ENCODE measurements at places on chromosomes 1 and 21. TPM values are rescaled to one million over a fixed set of nuclear protein-coding genes. Genes with fewer than 3 reads are reported as not detected.
A peak's percentile ranks its signal among the peaks of the same experiment; 100 is the strongest.

DNA sequence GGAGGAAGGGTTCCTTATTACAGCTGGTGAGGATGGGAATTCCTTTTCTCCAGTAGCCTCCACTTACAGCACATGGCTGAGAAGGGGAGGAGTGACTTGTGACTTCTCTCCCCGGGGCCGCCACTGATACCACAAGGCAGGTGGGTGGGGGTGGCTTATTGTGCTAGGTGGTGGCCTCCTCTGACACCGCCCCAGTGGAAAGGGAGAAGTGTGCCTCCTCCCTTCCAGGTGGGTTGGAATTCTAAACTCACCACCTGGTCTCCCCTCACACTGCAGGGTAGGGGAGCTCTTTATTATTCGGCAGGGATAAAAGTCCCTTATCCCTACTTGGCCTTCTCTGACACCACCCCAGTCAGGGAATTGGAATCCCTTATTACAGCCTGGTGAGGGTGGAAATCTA lies 89.5 kb downstream of the CCDC30 start:
- H3K4me3 ChIP-seq: no peak overlapping the region
- H3K27me3 ChIP-seq: no peaks in the 10 kb centered on the region
- DNase-seq: no peak
- no peaks in the 10 kb centered on the region for H3K4me1 ChIP-seq
- H3K27ac ChIP-seq: no peak overlapping the region
- no peaks in the 10 kb centered on the region for H3K36me3 ChIP-seq

- no peak overlapping the region for H3K27ac ChIP-seq
- H3K4me1 ChIP-seq: no peaks in the 10 kb centered on the region
- no peaks in the 10 kb centered on the region for H3K36me3 ChIP-seq
- H3K27me3 ChIP-seq: peaks cover 19% of the 10 kb centered on the region
- no peak overlapping the region for H3K4me3 ChIP-seq
Measured at GRCh38 chr1:11877074-11877473, 18.3 kb upstream of the NPPB start.

The RNU11 gene
- total RNA-seq: not detected

The OR14I1 gene
- total RNA-seq: not detected

DNA sequence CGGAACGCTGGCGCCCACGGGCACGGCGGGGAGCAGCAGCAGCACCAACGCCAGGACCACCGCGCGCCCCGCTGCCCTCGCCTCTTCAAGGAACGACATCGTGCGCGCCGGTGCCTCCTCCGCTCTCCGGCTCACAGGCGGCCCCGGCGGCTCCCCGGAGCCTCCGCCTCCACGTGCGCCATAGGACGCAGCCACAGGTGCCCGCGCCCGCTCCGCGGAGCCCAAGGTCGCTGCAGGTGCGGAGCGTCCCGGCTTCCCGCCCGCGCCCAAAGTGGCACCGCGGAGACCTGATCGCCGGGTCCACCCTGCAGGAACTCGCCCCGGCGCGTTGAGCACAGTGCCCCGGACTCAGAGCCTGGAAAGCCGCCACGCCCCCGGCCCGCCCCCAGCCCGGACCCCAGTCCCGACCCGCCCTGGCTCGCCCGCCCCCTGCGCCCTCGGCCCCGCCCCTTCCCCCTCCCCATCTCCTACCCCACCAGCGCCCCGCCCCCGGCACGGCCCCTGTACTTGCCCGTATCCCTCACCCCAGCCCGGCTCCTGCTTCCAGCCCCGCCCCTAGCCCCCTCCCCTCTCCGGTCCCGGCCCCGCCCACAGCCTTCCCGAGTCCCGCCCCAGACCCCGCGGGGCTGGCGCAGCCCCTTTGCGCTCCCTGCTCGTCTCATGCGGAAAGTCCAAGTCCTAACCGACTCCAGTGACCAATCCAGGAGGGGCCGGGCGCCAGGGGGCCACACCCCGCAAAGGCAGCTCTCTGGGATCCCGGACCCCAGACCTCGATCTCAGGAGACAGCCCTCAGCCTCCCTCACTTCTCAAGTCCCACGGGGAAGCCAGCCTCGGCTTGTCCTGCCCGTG lies at the start of gene MEGF6:
Gene MEGF6, minus strand, starts transcription at position 339 of the 850 bp plus-strand sequence. Its CDS starts 240 bp downstream, at position 99.
- H3K4me1 ChIP-seq: no peaks in the 10 kb centered on the region
- H3K36me3 ChIP-seq: no peaks in the 10 kb centered on the region
- peak; percentile 53 for DNase-seq

- H3K36me3 ChIP-seq: no peaks in the 10 kb centered on the region
- no peaks in the 10 kb centered on the region for H3K27me3 ChIP-seq
- peak overlapping the region; percentile 83 for H3K27ac ChIP-seq
- H3K4me1 ChIP-seq: peaks cover 34% of the 10 kb centered on the region
Measured at GRCh38 chr1:169484683-169485430, 887 bp downstream of the SLC19A2 start.

GRCh38 chr21:16770266-16770665 lies 742.6 kb upstream of the CXADR start:
- H3K4me3 ChIP-seq: no peak overlapping the region
- H3K36me3 ChIP-seq: no peaks in the 10 kb centered on the region
- no peaks in the 10 kb centered on the region for H3K27me3 ChIP-seq
- H3K27ac ChIP-seq: no peak overlapping the region
- H3K4me1 ChIP-seq: no peaks in the 10 kb centered on the region
- DNase-seq: no peak

DNA sequence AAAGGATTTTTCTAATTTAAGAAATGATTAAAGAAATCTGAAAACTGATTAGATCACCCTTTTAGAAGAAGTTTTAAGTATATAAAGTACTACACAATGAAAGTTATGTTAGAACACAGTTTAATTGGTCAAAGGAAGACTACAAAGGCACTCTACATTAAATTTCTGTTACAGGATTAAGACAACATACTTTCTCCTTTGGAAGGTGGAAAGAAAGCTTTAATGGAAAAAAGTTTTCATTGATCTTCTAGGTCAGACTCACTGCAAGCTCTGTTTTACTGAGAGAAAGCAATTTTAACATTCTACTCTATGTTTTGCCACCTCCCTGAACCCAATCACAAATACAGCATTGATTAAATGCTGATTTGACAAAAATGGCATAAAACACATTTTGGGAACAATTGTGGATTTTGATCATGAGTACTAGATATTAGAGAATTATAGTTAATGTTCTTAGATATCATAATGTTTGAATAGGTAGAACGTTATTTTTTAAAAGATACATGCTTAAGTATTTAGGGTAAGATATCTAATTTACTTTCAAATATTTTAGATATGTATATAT lies 32.0 kb downstream of the WDR26 start:
- H3K36me3 ChIP-seq: peaks cover 55% of the 10 kb centered on the region
- no peak for DNase-seq
- no peak overlapping the region for H3K4me3 ChIP-seq

- peaks cover 55% of the 10 kb centered on the region for H3K4me1 ChIP-seq
- peaks cover 13% of the 10 kb centered on the region for H3K36me3 ChIP-seq
- peak overlapping the region; percentile 18 for H3K27ac ChIP-seq
- H3K27me3 ChIP-seq: no peaks in the 10 kb centered on the region
- DNase-seq: no peak
- peak overlapping the region; percentile 20 for H3K4me3 ChIP-seq
Measured at GRCh38 chr1:92461364-92462097, 25.2 kb downstream of the GFI1 start.
